NCI-H1105 treated with DMSO at 0.1 percent for 48 hours (cell line): ENCODE measurements at places on chromosomes 2 and 18.
A peak's percentile ranks its signal among the peaks of the same experiment; 100 is the strongest.

DNA sequence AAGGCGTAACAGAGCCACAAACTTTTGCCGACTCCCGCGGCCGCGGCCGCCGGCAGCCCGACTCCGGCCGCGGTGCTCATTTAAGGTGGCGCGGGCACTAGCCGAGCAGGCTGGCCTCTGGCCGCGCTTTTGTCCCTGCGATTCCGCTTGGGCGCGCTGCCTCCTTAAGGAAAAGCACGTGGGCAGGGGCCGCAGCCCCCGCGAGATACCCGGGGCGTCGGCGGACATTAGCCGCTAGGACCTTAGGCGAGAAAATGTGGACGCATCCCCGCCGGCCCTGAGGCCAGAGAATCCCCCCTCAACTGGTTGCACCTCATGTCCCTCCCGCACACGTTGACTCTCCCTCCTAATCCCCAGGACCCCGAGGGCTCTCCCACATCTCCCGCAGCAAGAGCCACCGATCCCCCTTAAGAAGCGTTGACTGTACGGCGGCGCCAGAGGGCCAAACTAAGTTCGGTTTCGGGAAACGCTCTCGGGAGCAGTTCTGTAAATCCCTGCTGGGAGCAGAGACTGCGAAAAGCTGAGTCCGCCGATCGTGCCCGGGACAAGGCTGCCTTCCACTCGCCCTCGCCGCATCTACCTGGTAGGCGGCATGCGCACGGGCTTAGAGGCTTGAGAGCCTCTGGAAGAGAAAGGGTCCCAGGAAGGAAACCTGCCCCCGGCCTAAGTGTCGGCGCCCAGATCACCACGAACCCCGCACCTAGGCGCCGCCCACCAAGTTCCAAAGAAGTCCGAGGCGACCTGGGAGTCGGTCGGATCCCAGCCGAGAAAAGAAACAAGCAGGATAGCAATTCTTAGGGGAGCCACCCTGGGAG, 1.8 kb upstream of the SATB2 start:
- DNase-seq = peak; percentile 80

- DNase-seq = peak; percentile 25
These were observed 78.0 kb downstream of the UPP2 start for GRCh38 chr2:158179660-158180059.

GRCh38 chr18:50776383-50776782, 43.4 kb downstream of the MRO start:
- no peak for DNase-seq

- no peak for DNase-seq
These were observed 196.0 kb downstream of the PAX3 start for GRCh38 chr2:222102575-222103349.

- DNase-seq = no peak
These were observed 354.8 kb downstream of the AKAIN1 start for GRCh38 chr18:4842287-4842686.

GRCh38 chr2:119259296-119259860, 35.7 kb downstream of the STEAP3 start:
- no peak for DNase-seq

DNA sequence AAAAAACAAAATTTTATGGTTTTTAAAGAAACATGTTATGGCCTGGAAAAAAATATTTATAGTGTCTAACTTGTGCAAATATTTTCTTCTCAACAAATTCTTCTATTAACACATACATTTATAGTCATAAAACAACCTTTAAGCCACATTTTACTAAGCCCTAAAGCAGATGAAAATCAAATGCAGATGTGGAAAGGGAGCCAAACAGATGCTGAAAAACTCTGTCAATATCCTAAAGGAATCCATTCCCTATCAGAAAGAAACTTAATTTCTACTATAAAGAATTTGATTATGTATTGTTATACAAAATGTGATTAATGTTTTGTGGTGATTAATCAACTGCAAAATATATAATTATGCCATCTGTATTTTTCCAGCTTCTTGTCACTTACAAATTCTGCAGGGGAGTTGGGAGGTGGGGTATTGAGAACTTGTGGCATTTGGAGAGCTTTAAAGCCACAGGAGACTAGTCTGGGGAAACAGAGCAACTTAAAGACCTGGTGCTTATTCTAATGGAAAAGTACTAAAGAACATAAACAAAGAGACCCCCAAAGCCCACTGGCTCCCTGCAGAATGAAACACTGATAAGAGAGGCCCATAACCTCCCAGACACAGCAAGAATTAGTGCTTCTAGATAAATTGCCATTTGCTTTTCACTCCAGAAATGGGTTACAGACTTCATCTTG, 1721.0 kb upstream of the PIK3C3 start:
- DNase-seq = no peak

DNA sequence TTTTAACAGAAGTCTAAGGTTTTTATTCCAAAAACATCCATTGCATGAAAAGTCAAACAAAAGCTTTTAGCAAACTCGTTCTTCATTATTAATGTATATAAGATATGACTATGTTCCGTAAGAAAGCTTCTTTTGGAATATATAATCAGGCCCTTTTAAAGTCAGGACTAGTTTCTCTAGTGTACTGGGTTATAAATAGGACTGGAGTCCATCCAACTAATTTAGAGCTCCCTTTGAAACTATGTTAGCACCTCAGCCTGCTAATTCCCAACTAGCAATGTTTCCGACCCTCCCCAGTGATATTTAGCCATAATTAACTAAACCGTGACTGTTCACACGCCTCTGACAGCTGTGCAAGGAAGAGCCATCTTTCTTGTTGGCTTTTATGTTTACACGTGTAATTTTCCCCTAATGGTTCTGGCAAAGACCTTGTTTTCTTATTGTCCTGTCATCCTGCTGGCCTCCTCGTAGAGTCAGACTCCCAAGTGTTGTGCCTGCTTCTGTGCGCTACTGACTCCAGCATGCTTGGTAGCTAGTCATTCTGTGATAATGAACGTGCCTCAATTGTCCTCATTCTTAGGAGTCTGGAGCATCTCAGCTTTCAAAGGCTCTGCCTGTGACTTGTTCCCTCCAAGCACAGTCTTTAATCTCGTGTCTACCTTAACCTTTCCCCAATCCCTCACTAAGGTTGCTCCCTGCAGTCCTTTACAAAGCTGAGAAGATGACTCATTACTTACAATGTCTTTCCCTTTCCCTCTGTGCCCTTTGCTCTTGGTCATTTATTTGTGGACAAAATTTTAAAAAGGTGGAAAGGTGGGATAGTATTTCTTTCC, 172.2 kb upstream of the RASGRP3 start:
- no peak for DNase-seq

DNA sequence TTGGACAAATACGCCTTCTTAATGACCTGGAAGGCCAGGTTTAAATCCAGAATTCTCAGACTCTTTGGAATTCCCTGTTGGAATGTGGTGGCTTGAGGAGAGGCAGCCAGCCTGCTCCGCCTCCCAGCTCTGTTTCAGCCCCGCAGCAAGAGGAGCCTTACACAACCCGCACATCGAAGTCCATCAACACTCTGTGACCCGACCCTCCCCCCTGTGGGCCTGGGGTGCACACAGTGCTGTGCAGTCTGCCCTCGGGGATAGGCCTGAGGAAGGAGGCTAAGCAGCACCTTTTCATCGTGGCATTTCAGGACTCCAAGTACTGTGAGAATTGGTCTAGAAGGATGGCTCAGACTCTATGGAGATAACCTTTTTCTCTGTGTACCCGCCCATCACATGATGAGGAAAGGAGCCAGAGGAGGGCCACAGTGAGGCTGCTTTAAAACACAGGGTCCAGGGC, 73.7 kb downstream of the GREB1L start:
- DNase-seq = no peak

GRCh38 chr2:197152451-197153228, 157.9 kb downstream of the ANKRD44 start:
- no peak for DNase-seq

DNA sequence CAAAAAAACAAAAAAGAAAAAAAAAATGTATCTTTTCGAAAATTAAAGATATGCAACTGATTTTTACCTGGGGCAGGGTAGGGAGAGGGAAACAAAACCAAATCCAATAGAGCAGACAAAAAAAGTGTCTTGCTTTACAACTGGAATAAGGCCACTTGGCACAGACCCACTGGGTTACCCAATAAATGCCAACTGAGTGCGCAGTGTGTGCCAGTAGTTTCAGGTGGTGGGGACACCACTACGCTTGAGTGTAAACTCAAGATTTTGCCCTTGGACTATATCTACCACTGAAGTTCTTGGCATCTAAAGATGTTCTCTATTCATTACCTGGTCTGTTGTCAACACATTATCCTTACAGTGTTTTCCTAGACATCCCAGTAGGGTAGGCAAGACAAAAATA, 16.3 kb downstream of the VPS4B start:
- no peak for DNase-seq

- DNase-seq = no peak
These were observed 128.0 kb downstream of the GPD2 start for GRCh38 chr2:156563994-156564753.

DNA sequence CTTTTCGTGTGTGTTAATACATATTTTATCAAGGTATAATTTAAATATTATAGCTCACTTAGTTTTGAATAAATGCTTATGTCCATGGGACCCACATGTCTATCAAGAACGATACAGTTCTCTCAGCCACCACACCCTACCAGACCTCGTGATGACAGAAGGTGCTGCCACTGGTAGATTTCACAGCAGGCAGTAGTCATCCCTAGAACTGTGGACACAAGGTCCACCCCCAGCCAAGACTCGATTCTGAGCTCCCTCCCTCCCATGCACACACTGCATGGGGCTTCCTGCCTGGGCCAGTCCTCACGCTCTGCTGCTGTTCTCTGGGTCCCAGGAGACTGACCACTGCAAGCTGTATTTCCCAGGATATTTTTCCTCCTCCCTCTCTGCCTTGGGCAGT, 26.5 kb upstream of the CREB1 start:
- no peak for DNase-seq

GRCh38 chr18:26813043-26813442, 52.5 kb downstream of the AQP4 start:
- DNase-seq = peak; percentile 69

DNA sequence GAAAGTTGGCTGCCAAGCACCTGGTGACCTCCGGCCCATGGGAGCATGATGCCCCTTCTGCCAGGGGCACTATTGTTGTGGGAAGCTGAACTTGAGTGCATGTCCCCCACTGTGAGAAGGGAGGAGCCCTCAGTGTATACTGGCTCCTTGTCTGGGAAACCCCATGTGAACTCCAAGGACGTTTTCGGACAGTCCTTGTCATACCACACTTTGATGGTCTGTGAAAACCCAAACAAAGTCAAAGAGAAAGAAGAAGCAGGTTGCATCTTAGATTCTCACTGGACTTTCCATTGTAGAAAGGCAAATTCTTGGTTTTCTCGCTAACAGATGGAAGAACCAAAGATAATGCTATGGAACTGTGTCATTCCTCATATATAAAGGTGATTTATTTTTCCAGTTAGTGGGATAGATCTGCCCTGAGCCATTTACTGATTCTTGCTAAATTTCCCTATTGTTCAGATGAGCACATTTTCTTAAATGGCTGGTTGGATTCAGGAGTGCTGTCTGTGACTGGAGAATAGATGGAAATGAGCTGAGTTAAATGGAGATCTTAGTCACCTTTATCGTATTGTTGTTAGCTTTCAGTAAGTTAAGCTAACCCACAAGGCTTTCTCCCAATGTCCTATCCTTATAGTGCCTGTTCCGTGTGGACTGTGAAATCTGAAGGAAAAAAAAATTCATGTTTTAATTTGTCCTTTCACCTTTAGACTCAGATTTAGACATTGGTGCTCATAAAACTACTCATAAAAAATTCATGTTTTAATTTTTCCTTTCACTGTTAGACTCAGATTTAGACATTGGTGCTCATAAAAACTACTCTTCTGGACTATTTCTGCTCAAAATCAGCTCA, 166.6 kb downstream of the ACTR3 start:
- no peak for DNase-seq

DNA sequence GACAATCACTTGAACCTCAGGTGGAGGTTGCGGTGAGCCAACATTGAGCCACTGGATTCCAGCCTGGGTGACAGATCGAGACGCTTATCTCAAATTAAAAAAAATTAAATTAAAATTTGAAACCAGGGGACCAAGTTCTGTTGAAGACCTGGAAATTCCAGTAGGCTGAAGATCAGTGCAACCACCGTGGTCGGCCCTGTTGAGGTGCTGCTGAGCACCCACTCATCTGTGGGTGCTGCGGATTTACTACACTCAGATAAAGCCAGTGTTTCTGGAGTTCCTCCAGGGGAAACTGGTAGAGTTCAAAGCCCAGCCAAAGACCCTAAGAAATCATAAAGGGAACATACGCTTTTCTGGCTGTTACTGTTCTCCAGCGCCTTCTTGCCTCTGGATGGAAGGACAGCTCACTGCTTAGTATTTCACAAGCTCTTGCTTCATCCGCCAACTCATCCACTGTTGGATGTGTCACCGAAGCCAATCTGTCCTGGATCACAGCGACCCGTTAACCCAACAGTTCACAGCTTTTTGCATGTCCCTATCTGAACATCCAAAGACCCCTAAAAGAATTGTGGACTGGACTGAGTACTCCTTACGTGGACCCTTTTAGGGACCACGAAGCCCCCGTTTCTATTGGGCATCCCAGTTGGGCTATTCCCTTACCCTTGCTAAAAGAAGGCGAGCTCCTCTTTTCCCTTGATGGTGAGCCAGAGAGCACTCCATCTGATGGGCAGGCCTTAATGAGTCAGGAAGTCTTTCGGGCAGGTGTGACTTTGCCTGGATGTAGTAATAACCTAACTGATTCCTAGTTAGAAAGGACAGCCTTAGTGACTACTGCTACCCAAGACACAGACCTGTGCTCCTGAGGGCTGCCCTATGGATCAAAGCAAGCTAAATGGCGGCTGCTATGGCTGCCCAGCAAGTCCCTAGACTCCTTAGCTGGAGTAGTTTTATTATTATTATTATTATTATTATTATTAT, 6.0 kb upstream of the ALPP start:
- DNase-seq = no peak

GRCh38 chr2:17643031-17643615, 102.6 kb downstream of the VSNL1 start:
- no peak for DNase-seq

DNA sequence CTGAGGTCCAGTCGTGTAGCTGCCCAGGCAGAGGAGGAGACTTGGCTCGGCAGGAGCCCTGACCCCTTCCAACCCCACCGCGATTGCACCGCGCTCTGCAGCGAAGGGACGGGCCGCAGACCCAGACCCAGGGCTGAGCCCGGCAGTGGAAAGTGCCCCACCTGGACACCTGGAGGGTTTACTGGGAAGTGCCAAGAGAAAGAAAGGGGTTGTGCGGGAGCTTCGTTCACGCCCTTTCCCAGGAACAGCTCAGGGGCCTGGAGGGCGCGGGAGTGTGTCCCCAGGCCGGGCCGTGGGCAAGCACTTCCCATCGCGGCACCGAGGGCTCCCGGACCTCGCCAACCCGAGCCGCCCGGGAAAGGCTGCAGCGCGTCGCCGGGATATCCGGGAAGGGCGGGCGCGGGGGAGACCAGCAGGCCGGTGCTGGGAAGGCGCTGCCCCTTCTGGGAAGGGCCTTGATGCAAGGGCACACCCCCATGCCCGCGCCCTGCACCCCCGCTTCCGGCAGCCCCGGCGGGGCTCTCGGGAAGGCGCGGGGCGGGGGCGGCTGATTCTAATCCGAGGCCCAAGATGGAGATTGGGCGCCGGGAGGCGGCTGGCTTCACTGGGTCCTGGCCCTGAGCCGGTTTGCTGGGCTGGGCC, 36.1 kb upstream of the MRPL33 start:
- no peak for DNase-seq

- DNase-seq = no peak
These were observed 61.7 kb downstream of the MAP4K4 start for GRCh38 chr2:101759162-101759561.
